A549 treated with AZD2906 at 1 μM for 4 hours (cell line): ENCODE measurements at places on chromosomes 7 and 10. TPM values are rescaled to one million over a fixed set of nuclear protein-coding genes. Genes with fewer than 3 reads are reported as not detected.

The PRF1 gene
- 0.03 TPM in 1 of 5 replicates, not detected in the others for total RNA-seq

The TMEM273 gene
- not detected in 5 replicates for total RNA-seq

The SMKR1 gene
- 7.4 to 8.4 TPM (median 7.8 TPM) in 5 replicates for total RNA-seq

The KCNIP2 gene
- total RNA-seq: 0.35 to 0.60 TPM (median 0.47 TPM) in 5 replicates

The TACC2 gene
- total RNA-seq: 72.9 to 79.8 TPM (median 76.2 TPM) in 5 replicates

The WASL gene
- 18.8 to 24.6 TPM (median 22.5 TPM) in 5 replicates for total RNA-seq

The NPC1L1 gene
- 0.06 to 0.09 TPM (median 0.08 TPM) in 5 replicates for total RNA-seq

The IQUB gene
- total RNA-seq: 0.03 to 0.07 TPM (median 0.06 TPM) in 3 of 5 replicates, not detected in the others

The ADAMTS14 gene
- 0.09 to 0.26 TPM (median 0.13 TPM) in 5 replicates for total RNA-seq

The ZNF365 gene
- total RNA-seq: 0.83 to 1.00 TPM (median 0.91 TPM) in 5 replicates

The OR2A7 gene
- not detected in 5 replicates for total RNA-seq

The UCN3 gene
- total RNA-seq: not detected in 5 replicates

The NMT2 gene
- 20.6 to 24.5 TPM (median 21.0 TPM) in 5 replicates for total RNA-seq

The LRRD1 gene
- not detected in 5 replicates for total RNA-seq

The MICU1 gene
- 49.2 to 61.4 TPM (median 52.4 TPM) in 5 replicates for total RNA-seq

The TRIM50 gene
- total RNA-seq: not detected in 5 replicates

The FFAR4 gene
- 0.04 to 0.14 TPM (median 0.09 TPM) in 5 replicates for total RNA-seq
